CD4-positive, alpha-beta T cell treated with Interleukin-15 for 1 hour (primary cell): ENCODE measurements at places on chromosomes 5 and 9.
A peak's percentile ranks its signal among the peaks of the same experiment; 100 is the strongest.

DNA sequence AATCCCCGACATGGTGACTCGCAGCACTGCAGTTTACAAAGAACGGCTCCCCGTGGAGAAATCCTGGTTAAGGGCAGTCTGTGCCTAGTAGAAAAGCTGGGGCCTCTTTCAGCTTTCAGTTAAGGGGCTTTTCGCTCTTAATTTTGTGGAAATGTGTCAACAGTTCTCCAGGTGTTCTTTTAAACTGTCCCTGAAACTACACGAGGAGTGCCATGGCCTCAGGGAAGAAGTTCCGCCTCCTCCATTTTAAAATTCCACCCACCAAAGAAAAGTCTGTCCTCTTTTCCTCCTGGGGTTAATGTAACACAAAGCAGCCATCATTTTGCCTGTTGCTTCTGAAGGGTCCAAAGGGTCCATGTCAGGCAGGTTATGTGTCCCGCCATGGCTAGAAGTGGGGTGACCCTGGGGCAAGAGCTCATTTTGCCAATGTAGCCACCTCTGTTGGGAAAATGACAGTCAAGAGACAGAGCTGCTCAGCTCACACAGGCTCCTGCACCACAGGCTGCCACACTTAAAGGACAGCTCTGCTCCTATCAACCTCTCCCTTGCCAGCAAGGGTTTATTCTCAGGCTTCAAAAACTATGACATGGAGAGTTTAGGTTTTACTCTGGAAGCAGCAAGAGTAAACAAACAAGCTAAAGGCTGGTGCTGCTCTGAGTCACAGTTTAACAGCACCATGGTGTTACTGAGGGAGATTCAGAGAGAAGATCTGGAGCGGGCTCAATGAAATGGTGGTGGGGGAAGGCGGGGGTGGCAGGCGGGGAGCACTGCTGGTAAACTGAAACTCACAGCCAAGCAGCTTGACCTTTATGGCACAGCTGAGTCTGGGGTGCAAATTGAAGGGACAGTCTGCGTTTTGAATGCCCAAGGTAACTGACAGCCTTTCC is 3.2 kb downstream of the WHRN start:
- no peak for DNase-seq

- no peak for DNase-seq
Observed at GRCh38 chr9:89657295-89657694, 52.5 kb downstream of the GADD45G start.

- no peak for DNase-seq
Observed at GRCh38 chr9:106069241-106069640, 374.9 kb downstream of the TMEM38B start.

GRCh38 chr5:157196045-157196444 is 15.4 kb downstream of the ITK start:
- DNase-seq: no peak

- DNase-seq: no peak
Observed at GRCh38 chr5:95967236-95967635, 5.6 kb upstream of the ELL2 start.

DNA sequence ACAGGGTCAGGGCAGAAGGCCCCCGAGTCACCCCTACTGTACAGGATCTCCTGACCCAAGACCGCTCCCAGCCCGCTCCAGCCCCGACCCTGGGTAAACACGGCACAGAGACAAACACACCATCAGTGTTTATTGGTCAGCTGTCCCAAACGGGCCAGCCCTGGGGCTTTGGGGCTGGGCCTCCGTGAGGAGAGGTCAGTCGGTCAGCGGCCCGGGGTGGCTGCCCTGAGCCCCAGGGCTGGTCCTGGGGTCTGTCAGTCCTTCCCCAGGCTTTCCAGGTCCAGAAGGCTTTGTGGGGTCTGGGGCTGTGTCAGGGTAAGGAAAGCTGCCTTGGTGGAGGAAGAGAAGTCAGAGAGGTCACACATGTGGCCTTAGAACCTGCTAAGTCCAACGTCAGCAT is 2.7 kb downstream of the DPM2 start:
- DNase-seq: no peak

GRCh38 chr5:33530183-33531036 is 89.6 kb downstream of the TARS1 start:
- DNase-seq: no peak

- no peak for DNase-seq
Observed at GRCh38 chr5:67538855-67539506, 342.4 kb upstream of the CD180 start.

- DNase-seq: no peak
Observed at GRCh38 chr9:126587187-126588185, 26.2 kb upstream of the LMX1B start.

DNA sequence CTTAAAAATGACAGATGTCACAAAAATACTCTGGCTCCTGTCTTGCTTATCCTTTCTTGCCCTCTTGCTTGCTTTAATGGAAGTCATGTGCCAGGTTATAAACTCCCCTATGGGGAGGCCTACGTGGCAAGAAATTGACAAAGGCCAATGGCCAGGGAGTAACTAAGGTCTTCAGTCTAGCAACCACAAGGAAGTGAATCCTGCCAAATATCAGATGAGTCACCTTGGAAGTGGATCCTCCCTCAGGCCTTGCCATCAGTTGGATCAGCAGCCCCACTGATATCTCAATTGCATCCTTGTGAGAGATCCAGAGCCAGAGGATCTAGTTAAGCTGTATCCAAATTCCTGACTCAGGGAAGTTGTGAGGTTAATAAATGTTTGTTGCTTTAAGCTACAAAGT is 82.8 kb downstream of the CAAP1 start:
- DNase-seq: no peak

DNA sequence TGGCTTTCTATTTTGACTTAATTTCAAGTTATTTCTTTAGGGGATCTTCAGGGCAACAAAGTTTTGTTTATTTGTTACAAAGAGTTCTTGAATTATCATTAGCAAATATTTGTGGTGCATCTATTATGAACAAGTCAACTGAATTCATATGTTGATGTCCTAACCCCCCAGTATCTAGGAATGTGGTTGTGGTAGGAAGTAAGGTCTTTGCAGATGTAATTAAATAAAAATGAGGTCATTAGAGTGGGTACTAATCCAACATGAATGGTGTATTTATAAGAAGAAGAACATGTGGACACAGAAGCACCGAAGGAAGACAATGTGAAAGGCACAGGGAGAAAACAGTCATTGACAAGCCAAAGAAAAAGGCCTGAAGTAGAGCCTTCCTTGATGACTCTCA is 474.0 kb upstream of the DAB2 start:
- no peak for DNase-seq

DNA sequence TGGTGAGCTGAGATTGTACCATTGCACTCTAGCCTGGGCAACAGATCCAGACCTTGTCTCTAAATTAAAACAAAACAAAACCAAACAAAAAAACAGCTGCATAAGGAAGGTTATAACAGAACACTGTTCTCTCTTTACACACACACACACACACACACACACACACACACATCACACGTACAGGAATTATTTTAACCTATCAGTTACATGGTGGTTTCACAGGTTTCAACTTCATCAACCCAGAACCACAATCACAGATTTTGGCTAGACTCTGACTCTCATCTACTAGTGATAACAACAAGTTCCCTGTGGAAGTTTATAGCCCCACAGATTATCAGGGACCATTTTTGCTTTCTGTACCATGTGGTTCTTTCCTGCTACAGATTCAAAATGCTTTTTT is 60.2 kb downstream of the RPS23 start:
- no peak for DNase-seq

GRCh38 chr9:104536756-104537155 is at the start of gene OR13C3:
Gene OR13C3 (minus strand): TSS chr9:104536856. CDS start chr9:104536723, 133 bp downstream.
- DNase-seq: no peak

- DNase-seq: no peak
Observed at GRCh38 chr5:155529362-155529761, 515.8 kb downstream of the KIF4B start.

DNA sequence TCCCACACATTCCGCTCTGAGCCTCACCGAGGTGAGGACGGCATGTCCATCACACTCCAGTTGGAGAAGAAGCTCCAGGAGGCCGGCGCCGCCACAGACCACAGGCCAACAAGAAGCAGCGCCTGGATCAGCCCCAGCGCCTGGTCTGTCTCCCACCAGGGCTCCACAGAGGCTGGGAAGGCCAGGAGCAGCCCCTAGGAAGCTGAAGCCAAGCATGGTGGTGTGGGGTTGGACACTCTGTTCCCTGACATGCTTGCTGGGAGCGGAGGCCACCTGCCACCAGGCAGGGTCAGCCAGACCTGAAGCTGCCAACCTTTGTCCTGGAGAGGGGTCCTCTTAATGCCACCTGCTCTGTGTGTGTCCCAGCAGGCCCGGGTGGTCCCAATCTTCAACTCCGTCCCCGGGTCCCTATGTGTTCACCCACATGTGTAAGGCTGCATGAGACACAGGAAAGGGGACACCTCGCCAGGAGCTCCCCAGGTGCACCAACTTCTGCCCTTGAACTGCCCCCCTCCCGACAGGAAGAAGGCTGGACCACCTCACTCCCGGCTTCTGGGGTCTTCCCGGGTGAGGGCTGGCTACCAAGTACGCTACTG is 140.1 kb upstream of the PPP1R26 start:
- no peak for DNase-seq

DNA sequence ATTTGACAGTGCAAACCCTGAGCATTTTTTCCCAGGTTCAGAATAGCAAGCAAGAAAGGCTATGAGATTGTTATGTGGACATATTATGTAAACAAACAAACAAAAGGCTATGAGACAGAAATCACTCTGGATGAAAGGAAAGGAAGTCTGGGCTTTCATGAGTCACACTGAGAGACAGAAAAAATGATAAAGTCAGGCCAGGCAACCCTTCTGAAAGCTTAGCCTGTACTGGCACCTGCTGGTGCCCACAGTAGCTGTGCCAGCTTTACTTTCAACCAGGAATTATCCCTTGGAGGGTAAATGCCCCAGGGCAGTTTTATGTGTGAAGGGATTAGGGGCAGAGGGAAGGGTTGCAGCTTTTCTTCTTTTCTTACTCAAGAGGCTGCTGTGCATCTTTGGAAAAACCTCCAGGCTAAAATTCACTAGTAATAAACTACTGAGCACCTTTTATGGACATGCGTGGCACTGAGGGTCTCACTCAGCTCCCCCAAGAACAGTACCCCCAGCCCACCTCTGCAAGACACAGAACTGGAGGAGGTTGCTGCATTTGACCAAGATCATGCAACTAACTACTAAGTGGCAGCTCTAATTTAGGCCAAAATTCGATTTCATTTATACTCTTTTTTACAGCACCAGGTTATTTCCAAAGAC is 41.7 kb downstream of the ACTL7B start:
- no peak for DNase-seq

DNA sequence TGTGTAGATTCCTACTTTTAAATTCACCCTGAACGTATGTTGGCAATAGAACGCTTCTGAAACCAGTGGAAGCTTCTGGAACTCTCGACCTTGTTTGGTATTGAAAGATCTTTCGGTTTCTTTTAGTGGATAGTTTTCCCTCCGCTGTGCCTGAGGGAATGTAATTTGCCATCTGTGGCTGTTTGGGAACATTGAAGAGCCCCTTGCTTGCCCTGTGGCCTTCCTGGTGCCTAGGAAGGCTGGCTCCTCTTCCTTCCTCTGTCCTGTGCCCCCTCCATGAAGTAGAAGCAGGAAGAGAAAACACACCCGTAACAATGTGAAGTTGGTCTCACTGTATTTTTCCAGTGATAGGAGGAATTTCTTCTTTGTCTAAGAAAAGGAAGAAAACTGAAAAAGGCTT is 274.3 kb downstream of the AOPEP start:
- no peak for DNase-seq

DNA sequence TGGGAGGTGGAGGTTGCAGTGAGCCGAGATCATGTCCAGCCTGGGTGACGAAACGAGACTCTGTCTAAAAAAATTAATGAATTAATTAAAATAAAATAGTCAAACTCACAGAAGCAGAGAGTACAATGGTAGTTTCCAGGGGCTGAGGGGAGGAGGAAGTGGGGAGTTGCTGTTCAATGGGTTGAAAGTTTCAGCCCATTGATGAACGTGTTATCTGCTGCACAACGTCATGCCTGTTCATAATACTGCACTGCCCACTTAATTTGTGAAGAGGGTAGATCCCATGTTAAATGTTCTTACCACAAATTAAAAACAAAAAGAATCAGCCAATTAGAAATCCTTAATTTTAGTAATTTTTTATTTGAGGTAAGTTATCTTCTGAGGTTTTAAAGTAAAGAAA is 16.4 kb upstream of the RUFY1 start:
- DNase-seq: peak; percentile 23

GRCh38 chr5:76716456-76717157 is 681 bp downstream of the F2R start:
- no peak for DNase-seq

DNA sequence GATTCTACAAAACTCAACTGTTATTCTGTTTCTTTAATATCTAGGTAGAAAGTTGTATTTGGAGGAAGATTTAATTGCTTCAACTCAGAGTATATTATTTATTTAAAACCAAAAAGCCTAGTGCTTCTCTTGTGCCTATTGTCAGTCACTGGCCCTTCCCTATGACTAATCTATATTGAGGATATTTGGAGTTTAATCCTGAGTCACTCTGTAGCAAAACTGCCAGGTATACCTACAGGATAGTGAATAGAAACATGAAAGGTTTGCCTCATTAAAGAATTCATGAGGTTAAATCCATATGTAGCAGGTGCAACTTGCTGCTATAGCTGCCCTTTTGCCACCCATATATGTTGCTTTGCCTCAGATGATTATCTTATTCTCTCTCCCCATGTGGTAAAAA is 15.1 kb downstream of the PLK2 start:
- DNase-seq: no peak

DNA sequence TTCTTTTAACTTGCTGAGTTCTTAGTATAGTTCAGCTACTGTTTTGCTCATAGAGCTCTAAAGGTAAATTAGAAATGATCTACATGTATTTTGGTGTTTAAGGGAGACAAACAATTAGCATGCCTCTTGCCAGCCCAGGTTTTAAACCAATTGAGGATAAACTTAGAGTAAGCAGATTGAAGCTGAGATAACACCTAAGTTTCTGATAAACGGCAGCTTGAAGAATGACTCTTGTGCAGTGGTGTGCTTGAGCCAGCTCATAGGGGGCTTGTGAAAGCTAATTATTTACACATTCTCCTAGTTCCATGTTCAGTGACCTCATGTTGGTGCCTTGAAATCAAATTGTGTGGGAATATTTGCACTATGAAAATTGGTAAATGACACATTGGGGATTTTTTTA is 193.0 kb downstream of the PRR16 start:
- DNase-seq: no peak
